ENCODE measurements at places on chromosomes 12 and 14.
A peak's percentile ranks its signal among the peaks of the same experiment; 100 is the strongest.

- no peak for DNase-seq
These were observed 94.5 kb upstream of the PARP11 start for GRCh38 chr12:3967556-3968160.

- DNase-seq = peak; percentile 68
These were observed at the start of gene MANSC1 for GRCh38 chr12:12349711-12350665. Gene MANSC1, minus strand, starts transcription at chr12:12350242. Its CDS starts 6,928 bp downstream, at chr12:12343314.

DNA sequence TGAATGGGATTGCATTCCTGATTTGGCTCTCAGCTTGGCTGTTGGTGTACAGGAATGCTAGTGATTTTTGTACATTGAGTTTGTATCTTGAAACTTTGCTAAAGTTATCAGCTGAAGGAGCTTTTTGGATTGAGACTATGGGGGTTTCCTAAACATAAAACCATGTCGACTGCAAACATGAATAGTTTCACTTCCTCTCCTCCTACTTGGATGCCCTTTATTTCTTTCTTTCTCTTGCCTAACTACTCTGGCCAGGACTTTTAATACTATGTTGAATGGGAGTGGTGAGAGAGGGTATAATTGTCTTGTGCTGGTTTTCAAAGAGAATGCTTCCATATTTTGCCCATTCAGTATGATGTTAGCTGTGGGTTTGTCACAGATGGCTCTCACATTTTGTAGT is 141.5 kb downstream of the CEP83 start:
- no peak for DNase-seq

GRCh38 chr12:20400003-20400402 is 31.7 kb downstream of the PDE3A start:
- DNase-seq = no peak

DNA sequence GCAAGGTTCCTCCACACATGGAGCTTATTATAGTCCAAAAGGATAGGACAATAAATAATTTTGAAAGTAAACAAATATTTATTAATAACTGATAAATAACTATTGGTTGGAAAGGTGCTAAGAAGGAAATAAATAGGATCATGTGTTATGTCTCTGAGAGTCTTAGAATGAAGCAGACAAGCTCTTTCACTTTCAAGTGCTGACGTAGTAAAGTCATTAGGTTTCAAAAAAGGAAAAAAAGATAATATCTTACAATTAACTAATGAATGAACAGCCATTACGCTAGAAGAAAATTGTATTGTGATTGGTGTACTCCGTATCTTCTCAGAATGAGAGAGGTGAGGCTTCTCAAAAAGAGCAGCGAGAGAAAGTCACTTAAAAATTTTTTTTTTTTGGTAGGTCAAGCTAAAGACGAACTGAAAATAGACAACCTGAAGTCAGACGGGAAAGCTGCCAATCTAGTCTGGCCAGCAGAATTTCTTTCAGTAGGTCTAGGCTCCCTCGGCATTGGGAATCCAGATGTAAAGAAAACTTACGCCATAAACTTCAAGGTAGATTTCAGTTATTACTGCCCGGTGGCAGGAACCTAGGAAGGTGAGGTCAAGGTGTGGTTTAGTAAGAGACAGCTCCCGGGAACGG is 583 bp upstream of the LEMD3 start:
- DNase-seq = peak; percentile 23

DNA sequence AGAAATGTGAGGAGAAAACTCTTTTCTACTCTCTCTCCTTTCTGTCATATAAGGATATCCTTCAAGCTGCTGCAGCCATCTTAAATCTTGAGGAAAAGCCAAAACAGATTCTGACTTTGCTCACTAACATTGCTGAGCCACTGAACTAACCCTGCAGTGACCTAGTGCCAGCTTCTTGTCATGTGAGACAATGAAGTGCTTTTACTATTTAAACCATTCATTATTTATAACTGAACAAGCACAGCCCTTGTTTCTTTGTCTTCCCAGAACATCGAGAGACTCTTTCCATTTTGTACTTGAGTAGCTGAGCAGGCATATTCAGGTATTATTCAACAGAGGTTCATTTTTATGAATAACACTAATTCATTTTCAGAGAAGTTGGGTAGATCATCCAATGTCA is 455.0 kb upstream of the TMPO start:
- no peak for DNase-seq

DNA sequence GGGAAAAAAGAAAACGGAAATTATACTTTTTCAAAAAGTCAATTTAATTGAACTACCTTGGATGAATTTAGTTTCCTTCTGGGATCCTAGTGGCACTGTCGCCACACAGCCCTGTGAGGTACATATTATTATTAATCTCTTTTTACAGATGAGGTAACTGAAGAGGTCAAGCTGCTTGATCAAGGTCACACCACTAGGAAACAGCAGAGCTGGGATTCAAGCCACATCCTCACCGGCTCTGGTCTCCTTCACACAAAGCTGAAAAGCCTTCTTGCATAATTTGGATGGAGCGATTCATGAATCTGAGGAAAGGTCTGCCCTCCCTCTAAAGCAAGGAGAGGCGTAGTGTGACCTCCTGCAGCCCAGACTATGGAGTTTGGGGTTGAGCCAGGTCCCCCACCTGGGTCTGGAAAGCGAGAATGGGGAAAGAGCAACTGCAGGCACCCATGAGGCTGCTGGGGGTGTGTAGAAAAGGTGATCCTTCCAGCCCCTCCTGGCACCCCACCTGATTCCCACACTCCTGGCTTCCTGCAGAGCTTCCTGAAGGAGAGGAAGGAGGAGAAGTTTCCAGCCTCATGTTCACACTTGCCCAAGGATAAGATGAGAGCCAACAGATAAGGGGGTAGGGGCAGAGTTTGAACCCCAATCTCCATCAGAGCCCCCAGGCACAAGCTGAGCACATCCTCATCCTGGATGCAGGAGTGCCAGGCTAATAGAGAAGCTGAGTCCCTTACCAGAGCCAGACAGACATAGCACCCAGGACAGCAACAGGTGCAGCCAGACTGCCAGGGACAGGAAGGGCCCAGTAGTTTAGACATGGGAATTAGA is 3.9 kb upstream of the KRT79 start:
- no peak for DNase-seq

GRCh38 chr12:131612092-131612755 is 98.7 kb upstream of the SFSWAP start:
- no peak for DNase-seq

- DNase-seq = no peak
These were observed 19.5 kb downstream of the PIGH start for GRCh38 chr14:67580336-67581171.

DNA sequence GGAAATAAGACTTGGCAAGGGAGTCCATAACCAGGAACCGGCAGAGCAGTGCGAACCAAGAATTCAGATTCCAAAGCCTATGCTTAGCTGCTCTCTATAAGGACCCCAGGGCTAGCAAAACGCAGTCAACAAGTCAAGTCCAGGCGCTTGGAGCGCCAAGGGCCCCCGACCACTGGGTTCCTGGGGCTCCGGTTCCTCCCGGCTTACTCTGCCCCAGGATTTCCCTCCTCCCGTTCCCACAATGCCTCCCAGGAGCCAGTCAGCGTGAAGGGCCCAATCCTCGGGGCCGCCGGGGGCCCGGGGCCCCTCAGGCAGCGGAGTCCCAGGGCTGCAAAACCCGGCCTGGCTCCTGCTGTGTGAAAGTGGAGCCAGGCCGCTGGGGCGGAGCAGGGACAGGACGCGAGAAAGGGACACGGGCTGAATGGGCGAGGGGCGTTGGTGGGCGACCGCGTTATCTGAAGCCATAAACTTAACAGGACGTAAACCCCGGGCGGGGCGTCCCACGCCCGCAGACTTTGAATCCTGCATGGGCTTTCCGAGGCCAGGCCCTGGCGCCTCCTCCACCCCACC is 1.5 kb downstream of the KRT8 start:
- DNase-seq = peak; percentile 25

DNA sequence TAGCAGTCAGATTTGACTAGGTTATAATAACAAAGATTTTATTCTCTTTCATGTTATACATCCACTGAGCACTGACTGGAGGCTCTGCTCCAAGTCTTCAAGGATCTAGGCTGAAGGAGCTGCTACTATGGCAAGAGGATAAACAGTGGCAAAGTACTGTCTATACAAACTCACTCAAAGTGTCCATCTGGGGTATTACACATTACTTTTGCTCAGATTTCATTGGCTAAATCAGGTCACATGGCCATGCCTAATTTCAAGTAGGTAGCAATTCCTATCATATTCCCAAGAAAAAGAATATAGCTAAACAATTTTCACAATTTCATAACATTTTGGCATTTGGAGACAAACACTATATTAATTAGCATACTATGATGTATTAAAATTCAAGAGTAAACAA is 40.9 kb downstream of the CDK17 start:
- no peak for DNase-seq

GRCh38 chr12:91003737-91004136 is 1.0 kb downstream of the EPYC start:
- no peak for DNase-seq

DNA sequence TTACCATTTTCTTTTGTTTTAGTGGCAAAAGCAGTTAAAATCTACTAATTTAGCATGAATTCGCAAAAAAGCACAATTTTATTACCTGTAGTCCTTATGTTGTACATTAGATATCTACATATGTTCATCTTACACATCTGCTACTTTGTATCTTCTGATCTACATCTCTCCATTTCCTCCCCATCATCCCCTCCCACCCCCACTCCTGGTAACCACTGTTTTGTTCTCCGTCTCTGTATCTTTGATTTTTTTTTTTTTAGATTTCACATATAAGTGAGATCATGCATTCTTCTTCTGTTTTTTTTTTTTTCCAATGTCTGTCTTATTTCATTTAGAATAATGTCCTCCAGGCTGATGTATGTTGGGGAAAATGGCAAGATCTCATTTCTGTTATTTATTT is 922.7 kb downstream of the VRK1 start:
- DNase-seq = peak; percentile 73

DNA sequence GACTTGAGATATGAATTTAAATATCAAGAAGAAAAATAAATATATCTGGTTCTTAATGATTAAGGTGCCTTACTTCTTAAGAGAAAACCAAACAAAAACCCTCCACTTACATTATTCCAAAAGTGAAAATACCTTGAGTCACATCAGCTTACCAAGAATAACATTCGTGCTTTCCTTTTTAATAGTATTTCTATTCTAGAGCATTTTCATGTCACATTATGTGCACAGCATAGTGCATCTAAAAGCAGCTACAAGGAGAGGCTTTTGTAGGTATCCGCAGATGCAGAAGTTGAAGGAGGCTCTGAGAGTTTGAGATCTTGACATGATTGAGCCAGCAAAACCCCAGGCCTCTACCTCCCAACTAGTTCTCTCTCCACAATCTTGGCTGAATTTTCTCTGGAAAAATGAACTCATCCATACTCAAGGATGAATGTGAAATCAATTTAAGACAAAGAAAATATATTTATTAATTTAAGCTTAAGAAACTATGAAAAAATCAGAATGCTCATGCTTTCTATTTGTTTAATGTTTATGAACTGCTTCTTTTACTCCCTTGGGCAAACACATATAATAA is 275.0 kb downstream of the AKAP6 start:
- DNase-seq = no peak

GRCh38 chr14:84806622-84807021 is 723.3 kb upstream of the FLRT2 start:
- DNase-seq = no peak

GRCh38 chr12:6323340-6323994 is 13.0 kb downstream of the PLEKHG6 start:
- DNase-seq = no peak

DNA sequence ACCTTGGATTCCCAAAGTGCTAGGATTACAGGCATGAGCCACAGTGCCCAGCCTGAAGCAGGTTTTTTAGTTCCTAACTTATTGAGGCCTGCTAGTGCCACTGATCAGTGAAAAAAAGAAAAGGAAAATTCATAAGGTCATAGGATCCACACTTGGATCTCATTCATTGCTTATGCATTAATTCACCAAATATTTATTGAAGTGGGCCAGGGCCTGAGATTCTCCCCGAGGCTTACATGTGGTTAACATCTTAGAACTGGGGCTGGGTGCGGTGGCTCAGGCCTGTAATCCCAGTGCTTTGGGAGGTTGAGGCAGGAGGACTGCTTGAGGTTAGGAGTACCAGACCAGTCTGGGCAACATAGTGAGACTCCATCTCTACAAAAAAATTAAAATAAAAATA is 29.5 kb upstream of the MAP1LC3B2 start:
- DNase-seq = no peak

GRCh38 chr14:71011479-71011878 is 104.2 kb downstream of the PCNX1 start:
- DNase-seq = no peak

DNA sequence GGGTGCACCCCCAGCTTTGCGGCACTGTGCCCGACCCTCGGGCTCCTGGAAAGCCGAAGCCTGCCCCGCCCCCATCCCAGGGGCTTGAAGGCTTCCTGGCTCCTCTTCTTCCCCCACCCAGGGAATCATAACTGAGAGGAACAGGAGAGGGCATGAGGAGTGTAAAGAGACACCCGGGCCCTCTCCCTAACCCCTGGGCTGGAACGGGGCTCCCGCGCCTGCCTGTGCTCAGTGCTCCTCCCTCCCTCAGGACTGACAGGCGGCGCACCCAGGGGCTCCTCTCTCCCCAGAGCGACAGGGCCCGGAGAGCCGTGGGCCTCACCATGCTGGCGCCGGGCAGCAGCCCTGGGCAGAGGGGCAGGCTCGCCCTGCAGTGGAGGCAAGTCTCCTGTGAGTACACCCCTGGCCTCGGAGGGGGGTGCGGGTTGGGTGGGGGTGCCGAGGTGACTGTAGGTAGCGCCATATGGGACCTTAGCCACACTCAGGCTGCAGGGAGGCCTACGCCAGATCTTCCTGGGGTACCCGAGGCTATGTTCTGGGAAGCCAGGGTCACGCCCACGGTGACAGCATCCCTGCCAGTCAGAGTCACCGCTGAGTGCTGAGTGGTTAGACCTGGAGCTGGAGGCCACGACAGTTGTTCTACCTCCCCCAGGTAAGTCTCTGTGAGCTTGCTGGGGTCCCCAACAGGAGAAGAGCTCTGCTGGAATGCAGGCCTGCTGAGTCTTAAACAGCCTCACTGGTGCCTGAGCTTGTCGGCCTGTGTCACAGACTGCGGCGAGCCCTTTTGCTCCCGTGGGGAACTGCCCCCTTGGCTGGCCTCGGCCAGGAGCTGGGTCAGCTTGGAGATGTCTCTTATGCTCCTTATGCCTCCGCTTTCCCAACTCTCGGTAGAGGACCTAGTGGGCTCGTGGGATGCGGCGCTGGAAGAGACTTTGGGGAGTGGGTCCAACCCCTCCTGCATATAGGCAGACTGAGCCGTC is 7.8 kb downstream of the LRTM2 start:
- DNase-seq = no peak

GRCh38 chr12:26936559-26937442 is 980 bp downstream of the INTS13 start:
- DNase-seq = no peak

GRCh38 chr14:33254342-33254741 is 315.7 kb downstream of the NPAS3 start:
- DNase-seq = no peak

- DNase-seq = no peak
These were observed 216.0 kb upstream of the DAAM1 start for GRCh38 chr14:58972233-58973017.

- no peak for DNase-seq
These were observed 131.7 kb upstream of the ATP2B1 start for GRCh38 chr12:89840162-89840922.

Data from naive thymus-derived CD4-positive, alpha-beta T cell (primary cell).